ENCODE measurements at places on chromosomes 16 and 17. TPM values are rescaled to one million over a fixed set of nuclear protein-coding genes. Genes with fewer than 3 reads are reported as not detected.

DNA sequence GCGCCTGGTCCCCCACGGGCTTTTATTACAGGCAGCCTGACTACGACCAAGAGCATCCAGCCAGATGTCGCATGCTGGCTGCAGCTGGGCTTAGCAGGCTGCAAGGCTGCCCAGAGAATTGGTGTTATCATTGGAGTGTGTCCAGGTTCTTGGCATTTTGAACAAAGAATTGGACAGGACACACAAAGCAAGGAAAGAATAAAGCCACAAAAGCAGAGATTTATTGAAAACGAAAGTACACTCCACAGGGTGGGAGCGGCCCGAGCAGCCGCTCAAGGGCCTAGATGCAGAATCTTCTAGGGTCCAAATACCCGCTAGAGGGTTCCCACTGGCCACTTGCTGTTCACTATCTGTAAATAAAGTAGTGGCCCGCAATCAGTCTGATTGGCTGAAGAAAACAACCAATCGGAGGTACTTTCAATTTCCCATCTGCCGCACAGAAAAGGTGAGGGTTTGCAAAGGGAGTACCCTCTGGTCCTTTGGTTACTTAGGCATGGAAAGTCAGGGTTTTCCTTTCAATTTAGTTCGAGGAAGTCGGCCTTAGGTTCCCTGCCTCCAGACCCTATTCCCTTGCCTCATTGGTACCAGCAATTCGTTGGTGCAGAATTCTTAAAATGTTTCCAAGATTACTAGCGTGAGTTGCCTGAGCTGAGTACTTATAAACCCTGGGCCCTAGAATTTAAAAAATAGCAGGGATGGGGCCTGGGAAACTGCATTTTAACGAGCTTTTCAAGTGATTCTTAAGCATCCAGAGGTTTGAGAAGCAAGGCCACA is 38.5 kb upstream of the CNEP1R1 start:
- DNase-seq = no peak
- H3K27me3 ChIP-seq = no peaks in the 10 kb centered on the region
- H3K27ac ChIP-seq = no peak overlapping the region
- H3K4me3 ChIP-seq = no peak overlapping the region

DNA sequence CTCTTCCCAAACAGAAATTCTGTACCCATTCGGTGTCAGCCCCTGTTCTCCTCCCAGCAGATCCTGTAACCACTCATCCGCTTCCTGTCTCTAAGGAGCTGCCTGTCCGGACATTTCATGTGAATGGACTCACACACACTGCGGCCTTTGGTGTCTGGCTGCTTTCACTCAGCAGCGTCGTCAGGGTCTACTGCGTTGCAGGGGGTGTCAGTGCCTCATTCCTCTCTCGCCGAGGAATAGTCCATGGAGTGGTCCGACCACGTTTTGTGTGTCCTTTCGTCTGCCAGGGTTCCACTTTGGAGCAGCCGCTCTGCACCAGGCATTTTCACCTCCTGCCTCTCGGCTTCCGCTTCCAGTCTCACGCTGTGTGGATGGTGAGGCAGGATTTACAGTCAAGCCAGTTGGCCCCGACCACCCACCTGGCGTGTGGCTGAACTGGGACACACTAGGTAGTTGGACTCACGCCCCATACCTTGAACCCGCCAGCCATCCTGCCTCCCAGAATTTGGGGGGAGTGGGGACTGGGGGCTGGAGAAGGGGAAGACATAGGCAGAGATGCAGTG is 188.2 kb upstream of the CIBAR2 start:
- H3K4me1 ChIP-seq = peaks cover 18% of the 10 kb centered on the region
- no peak for DNase-seq
- no peaks in the 10 kb centered on the region for H3K27me3 ChIP-seq

- peak; percentile 32 for DNase-seq
- H3K36me3 ChIP-seq = peaks cover 10% of the 10 kb centered on the region
- H3K4me1 ChIP-seq = peaks cover 24% of the 10 kb centered on the region
- H3K4me3 ChIP-seq = no peak overlapping the region
Measured at GRCh38 chr16:56848029-56848936, 16.7 kb upstream of the SLC12A3 start.

- no peaks in the 10 kb centered on the region for H3K36me3 ChIP-seq
- no peaks in the 10 kb centered on the region for H3K27me3 ChIP-seq
- DNase-seq = peak; percentile 55
- H3K27ac ChIP-seq = no peak overlapping the region
Measured at GRCh38 chr17:27760069-27760885, 40.1 kb downstream of the NOS2 start.

- no peak overlapping the region for H3K27ac ChIP-seq
- peaks cover 50% of the 10 kb centered on the region for H3K27me3 ChIP-seq
- no peaks in the 10 kb centered on the region for H3K4me1 ChIP-seq
- H3K4me3 ChIP-seq = no peak overlapping the region
- no peaks in the 10 kb centered on the region for H3K36me3 ChIP-seq
- peak; percentile 25 for DNase-seq
Measured at GRCh38 chr17:58391302-58391984, 25.9 kb downstream of the RNF43 start.

GRCh38 chr16:72179204-72179970 is 7.4 kb upstream of the PMFBP1 start:
- H3K4me3 ChIP-seq = no peak overlapping the region
- DNase-seq = no peak
- peaks cover 16% of the 10 kb centered on the region for H3K27me3 ChIP-seq
- H3K4me1 ChIP-seq = no peaks in the 10 kb centered on the region
- H3K27ac ChIP-seq = no peak overlapping the region

DNA sequence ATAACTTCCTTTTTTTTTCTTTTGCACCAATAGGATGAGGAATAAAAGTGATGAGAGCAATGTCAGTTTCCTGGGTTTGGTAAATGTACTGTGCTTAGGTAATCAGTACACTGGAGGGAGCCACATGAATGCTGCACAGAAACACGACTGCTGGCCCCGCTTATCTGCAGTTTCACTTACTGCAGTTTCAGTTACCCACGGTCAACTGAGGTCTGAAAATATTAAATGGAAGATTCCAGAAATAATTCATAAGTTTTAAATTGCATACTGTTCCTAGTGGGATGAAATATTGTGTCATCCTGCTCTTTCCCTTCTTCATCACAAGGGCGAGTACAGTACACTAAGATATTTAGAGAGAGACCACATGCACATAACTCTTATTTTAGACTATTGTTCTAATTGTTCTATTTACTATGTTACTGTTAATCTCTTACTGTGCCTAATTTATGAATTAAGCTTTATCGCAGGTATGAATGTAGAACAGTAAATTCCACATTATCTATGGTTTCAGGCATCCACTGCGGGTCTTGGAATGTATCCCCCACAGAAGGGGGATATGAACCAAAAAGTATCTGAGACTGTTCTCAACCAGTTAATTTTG is 6.4 kb upstream of the LGALS3BP start:
- H3K27me3 ChIP-seq = no peaks in the 10 kb centered on the region
- peak; percentile 33 for DNase-seq
- H3K4me3 ChIP-seq = peak overlapping the region; percentile 29
- peak overlapping the region; percentile 58 for H3K27ac ChIP-seq
- H3K36me3 ChIP-seq = peaks cover 3% of the 10 kb centered on the region

DNA sequence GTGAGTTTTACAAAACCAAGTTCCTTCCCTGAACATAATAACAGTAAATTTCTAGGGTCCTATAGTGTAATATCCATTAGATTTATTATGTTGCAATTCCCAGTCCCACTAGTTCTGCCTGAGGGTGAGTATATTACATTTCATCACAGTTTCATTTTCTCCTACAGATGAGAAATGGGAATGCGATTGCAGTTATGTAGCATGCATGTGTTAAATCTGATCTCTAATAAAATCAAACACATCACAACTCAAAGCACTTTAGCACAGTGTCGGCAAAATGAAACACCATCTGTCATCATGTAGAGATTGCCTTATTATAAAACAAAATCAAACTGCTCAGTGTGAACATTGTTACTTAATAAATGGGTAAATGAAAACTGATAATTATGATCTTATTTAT is 180.5 kb upstream of the TOX3 start:
- DNase-seq = no peak
- H3K27me3 ChIP-seq = peaks cover 5% of the 10 kb centered on the region
- no peaks in the 10 kb centered on the region for H3K36me3 ChIP-seq
- H3K4me3 ChIP-seq = no peak overlapping the region
- H3K4me1 ChIP-seq = no peaks in the 10 kb centered on the region

GRCh38 chr16:86251682-86252081 is 258.6 kb upstream of the FOXF1 start:
- H3K4me1 ChIP-seq = no peaks in the 10 kb centered on the region
- DNase-seq = no peak
- no peak overlapping the region for H3K4me3 ChIP-seq
- peaks cover 58% of the 10 kb centered on the region for H3K27me3 ChIP-seq
- no peaks in the 10 kb centered on the region for H3K36me3 ChIP-seq
- no peak overlapping the region for H3K27ac ChIP-seq

RSKR gene
- 34.6 TPM for total RNA-seq

NETO2 gene
- 45.0 TPM for total RNA-seq

Data from A673 (cell line).